ENCODE measurements at places on chromosomes 11 and 22.
A peak's percentile ranks its signal among the peaks of the same experiment; 100 is the strongest.

DNA sequence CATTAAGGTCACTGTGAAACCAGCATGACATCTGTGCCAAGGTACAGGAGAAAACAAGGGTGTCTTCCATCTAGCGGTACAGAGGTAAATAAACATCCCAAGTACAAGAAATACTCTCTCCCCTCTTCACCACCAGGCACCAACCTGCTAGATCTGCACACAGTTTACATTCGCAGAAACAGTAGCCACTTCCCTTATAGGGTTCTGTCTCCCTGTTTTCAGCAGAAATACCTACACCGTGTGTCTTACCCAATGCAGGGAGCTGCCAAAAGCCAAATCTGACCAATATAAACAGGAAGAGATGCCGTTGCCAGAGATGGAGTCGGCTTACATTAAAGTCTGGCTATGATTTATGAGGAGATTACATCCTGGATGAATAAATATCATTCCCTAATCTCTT lies 1.2 kb downstream of the SCN4B start:
- DNase-seq = no peak

GRCh38 chr11:73401217-73401923 lies 25.2 kb downstream of the RELT start:
- no peak for DNase-seq

GRCh38 chr11:1121813-1122663 lies 35.7 kb upstream of the MUC5AC start:
- DNase-seq = no peak

- DNase-seq = no peak
These were observed 112.1 kb upstream of the FGF3 start for GRCh38 chr11:69931060-69931910.

DNA sequence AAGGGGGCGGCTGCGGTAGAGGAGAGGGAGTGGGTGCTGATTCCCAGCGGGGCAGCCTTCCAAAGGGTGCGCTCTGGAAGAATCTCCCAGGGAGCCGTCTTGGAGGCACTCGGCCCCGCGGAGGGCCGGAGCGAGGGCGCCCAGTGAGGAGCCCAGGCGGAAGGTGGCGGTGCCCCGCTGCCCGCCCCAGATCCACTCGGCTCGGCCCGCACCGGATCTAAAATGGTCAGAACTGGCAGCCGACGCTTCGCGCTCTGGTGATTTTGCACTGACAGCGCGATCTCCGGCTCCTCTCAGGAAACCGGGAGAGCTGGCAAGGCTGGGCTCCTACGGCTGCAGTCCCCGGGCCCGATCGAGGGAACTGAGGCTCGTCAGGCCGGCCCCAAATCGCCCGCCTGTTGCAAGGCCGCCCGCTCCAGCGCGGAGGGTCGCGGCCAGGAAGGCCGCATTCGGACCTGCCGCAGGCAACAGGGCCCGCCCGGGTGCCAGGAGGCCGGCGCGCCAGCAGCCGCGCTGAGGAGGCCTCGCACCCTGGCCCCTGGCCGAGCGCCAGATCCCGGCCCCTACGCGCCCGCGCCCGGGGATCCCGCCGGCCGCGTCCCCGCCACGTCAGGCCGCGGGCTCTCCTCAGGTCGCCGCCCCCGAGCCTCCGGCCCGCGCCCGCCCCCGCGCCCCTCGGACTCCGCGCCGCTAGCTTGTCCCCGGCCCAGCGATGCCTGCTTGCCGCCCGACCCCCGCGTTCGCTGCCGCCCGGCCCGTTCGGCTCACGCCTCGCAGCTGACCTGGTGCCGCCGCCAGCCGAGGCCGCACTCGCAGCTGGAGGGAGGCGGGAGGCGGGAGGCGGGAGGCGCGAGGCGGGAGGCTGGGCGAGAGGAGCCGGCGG lies at the start of gene KLHL22:
Gene KLHL22 (minus strand): TSS at position 818 of the 883 bp plus-strand sequence. CDS start 6,584 bp downstream, outside the sequence.
- DNase-seq = peak; percentile 61

DNA sequence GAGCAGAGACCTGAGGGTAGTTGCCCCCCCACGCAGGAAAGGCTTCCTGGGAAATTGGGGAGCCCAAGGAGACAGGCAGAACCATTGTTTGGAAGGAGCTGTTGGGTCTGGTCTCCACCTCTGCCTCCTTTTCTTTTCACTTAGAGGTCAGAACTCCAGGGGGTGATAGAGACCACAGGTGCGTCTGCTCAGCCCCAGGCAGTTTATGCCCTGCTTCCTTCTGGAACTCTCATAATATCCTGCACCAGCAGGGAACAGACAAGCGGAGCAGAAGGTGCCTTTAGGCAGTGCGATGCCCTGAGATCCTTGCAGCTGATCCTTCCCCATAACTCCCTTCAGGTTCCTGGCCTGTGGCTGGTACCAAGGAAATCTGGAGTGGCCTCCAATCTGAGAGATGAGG lies 120.2 kb downstream of the NECTIN1 start:
- no peak for DNase-seq

- no peak for DNase-seq
These were observed 21.1 kb upstream of the VSTM5 start for GRCh38 chr11:93871526-93871925.

DNA sequence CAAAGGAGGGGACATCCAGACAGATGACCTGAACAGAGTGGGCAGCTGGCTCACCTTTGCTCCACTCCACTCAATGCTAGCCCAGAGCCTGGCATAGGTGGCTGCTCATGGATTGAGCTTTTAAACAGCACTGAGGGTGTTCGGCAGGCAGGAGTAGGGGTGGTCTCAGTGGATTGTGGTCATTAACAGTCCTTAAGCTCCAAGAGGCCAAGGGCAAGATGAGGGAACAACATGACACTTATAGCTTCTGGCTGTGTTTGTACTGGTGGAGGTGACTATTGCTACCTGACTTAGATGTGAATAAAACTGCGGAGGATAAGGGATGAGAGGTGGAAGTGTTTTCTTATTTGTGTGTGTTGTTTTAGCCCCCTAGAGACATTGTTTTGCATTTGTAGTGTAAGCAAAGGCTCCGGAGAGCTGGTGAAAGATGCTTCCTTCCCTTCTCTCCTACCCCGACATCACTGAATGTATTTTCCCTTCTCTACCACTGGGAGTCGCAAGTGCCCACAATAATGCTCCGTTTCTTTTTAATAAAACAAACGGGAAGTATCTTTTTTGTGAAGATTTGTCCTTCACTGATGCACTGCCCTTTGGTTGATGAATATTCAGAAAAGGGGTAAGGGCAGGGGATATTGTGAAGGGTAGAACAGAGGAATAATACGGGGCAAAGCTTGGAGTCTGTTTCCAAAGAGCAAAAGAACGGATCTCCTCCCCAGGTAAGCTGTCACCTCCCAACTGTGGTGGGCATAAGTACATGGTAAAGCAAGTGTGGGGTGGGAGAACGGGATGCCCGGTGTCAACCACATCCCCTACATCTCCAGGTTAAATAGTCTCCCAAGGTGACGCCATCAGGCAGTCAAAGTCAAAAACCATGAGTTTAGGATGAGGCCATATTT lies 27.5 kb upstream of the MTNR1B start:
- peak; percentile 38 for DNase-seq

DNA sequence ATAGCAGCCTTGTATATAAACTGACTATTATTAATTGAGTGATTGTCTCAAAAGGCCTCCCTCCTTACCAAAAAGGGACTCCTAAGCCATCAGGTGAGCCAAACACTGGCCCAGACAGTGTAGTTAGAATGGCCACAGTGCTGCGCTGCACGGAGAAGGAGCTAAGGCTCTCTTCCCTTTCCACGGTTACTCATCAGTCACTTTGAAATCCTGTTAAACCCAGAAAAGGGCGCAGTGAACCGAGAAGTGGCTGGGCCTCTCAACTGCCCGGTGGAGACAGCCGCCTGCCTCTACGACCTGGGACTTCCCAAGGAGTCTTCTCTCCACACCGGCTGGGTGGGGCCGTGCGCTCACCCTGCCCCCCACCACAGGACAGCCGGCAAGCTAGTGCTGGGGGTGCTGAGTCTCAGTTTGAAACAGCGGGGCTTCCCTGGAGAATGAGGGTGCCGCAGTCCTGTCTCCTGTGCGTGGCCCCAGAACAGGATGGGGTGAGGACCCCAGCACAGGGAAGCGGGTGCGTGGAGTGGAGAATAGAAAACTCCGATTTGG lies 1.3 kb downstream of the MYH9 start:
- DNase-seq = peak; percentile 84

- DNase-seq = no peak
These were observed 2.6 kb downstream of the TMPRSS4 start for GRCh38 chr11:118079491-118079890.

DNA sequence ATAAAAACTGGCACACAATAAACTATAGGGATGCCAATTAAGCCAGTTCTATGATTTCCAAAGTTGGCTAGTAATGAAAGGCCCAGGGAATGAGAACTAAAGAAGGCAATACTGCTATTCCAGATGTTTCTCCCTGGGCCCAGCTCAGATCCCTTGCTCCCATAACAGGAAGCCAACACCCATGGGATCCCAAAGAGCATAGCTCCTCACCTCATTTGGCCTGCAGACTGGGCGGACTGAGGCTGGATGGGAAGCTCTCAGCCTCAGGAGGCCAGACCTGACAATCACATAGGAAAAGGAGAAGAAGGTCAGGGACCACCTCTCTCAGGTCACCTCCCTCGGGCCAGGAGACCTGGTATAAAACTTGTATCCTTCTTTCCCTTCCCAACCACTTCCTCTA lies 5.3 kb downstream of the TBC1D10A start:
- no peak for DNase-seq

DNA sequence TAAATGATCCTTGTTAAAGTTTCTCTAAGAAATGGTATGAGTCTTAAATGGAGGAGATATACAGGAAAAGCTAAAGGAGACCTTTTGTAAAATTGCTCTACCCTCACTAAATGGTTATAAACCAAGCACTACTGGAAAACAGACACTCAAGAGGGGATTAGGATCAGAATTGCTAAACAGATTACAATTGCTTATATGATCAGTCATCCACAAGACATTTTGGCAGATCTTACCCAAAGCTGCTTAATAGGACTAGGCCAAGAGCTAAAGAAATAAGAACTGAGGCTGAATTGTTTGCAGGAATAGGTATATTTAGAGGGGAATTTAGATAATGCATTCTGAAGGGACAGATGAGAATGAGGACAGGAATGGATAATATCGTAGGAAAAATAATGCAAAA lies 9.5 kb downstream of the HARBI1 start:
- no peak for DNase-seq

GRCh38 chr11:93236741-93237675 lies 39.2 kb upstream of the SLC36A4 start:
- DNase-seq = peak; percentile 30

DNA sequence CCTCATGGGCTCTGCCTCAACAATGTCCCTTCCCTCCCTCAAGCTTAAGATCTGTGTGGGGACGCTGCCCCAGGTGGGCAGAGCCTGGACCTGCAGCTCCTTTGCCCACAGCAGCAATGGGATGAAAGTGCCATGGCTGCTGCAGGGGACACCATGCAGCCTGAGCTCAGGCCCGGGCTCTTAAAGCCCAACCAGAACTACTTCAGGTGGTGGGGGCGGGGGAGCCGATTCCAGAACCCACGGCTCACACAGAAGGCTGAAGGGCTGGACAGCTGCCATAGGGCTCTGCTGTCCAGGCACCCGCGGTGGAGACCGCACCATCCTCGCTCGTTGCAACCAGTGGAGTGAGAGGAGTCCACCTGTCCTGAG lies 12.5 kb downstream of the CHID1 start:
- DNase-seq = no peak

DNA sequence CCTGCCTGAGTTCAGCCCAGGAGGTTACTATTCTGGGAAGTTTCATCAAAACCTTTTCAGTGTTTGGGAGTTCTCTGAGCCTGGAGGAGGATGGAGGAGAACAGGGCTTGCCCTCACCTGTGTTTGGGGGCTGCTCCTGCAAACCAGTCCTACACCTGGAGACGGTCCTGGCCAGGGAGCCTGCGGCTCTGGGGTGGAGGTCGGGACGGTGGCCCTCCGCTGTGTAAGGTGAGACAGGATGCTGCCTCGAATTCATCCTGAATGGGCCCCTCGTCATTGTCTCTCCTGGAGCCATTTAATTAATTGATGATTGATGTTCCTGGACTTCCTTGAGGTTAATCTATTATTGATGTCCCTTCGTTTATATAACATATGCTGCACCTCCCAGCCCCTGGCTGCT lies 6.3 kb downstream of the DAGLA start:
- no peak for DNase-seq

Data from activated CD4-positive, alpha-beta T cell treated with anti-CD3 and anti-CD28 coated beads for 36 hours (primary cell).